ENCODE measurements at places on chromosomes 4 and X. TPM values are rescaled to one million over a fixed set of nuclear protein-coding genes. Genes with fewer than 3 reads are reported as not detected.
A peak's percentile ranks its signal among the peaks of the same experiment; 100 is the strongest.

- H3K27me3 ChIP-seq = no peaks in the 10 kb centered on the region
- peaks cover 4% of the 10 kb centered on the region for H3K4me1 ChIP-seq
- H3K36me3 ChIP-seq = no peaks in the 10 kb centered on the region
- no peak overlapping the region for H3K4me3 ChIP-seq
- no peak overlapping the region for H3K27ac ChIP-seq
Measured at GRCh38 chr4:123741906-123742305, 345.3 kb downstream of the SPRY1 start.

The AREG gene
- 4.9 TPM for total RNA-seq

- peaks cover 3% of the 10 kb centered on the region for H3K4me1 ChIP-seq
- DNase-seq = no peak
- H3K27me3 ChIP-seq = no peaks in the 10 kb centered on the region
- no peaks in the 10 kb centered on the region for H3K36me3 ChIP-seq
Measured at GRCh38 chrX:44891642-44892041, 18.7 kb downstream of the KDM6A start.

DNA sequence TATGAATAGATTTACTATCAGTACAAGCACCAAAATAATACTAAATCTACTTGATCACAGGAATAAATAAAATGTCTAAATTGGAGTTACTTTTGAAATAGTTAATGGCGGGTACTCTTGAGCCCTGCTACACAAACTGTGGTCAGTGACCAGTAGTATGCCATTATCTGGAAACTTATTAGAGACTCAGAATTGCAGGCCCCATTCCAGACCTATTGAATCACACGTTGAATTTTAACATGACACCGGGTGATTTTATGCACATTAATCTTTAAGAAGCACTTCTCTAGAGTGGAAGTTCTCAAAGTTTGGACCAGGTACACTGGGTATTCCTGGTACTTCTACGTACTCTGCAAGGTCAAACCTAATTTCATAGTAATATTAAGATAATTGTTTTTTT is 660.0 kb upstream of the POU3F4 start:
- no peak for DNase-seq
- no peaks in the 10 kb centered on the region for H3K4me1 ChIP-seq
- no peak overlapping the region for H3K27ac ChIP-seq
- no peaks in the 10 kb centered on the region for H3K36me3 ChIP-seq

The PAGE1 gene
- not detected for total RNA-seq

GRCh38 chr4:54318904-54319303 is 89.8 kb downstream of the PDGFRA start:
- DNase-seq = peak; percentile 9
- no peaks in the 10 kb centered on the region for H3K36me3 ChIP-seq
- no peak overlapping the region for H3K4me3 ChIP-seq
- H3K27ac ChIP-seq = no peak overlapping the region

GRCh38 chr4:22427675-22428074 is 88.2 kb downstream of the ADGRA3 start:
- DNase-seq = peak; percentile 12
- H3K4me3 ChIP-seq = no peak overlapping the region
- H3K4me1 ChIP-seq = no peaks in the 10 kb centered on the region
- no peaks in the 10 kb centered on the region for H3K27me3 ChIP-seq
- H3K27ac ChIP-seq = no peak overlapping the region
- peaks cover 8% of the 10 kb centered on the region for H3K36me3 ChIP-seq

The HS3ST1 gene
- 0.78 TPM for total RNA-seq

The BRS3 gene
- total RNA-seq = not detected

The POU4F2 gene
- not detected for total RNA-seq

The GLOD5 gene
- total RNA-seq = not detected

The SMIM9 gene
- not detected for total RNA-seq

The SH2D1A gene
- 0.52 TPM for total RNA-seq

- no peaks in the 10 kb centered on the region for H3K36me3 ChIP-seq
- no peaks in the 10 kb centered on the region for H3K4me1 ChIP-seq
- H3K27me3 ChIP-seq = no peaks in the 10 kb centered on the region
Measured at GRCh38 chr4:113302051-113302450, 252.6 kb downstream of the ANK2 start.

- no peaks in the 10 kb centered on the region for H3K27me3 ChIP-seq
- H3K4me1 ChIP-seq = no peaks in the 10 kb centered on the region
- H3K27ac ChIP-seq = no peak overlapping the region
- no peaks in the 10 kb centered on the region for H3K36me3 ChIP-seq
Measured at GRCh38 chr4:111814961-111815360, 330.3 kb upstream of the FAM241A start.

GRCh38 chr4:187608001-187608421 is 387.6 kb upstream of the ZFP42 start:
- DNase-seq = no peak
- no peaks in the 10 kb centered on the region for H3K36me3 ChIP-seq
- H3K4me3 ChIP-seq = no peak overlapping the region
- no peaks in the 10 kb centered on the region for H3K4me1 ChIP-seq

- no peaks in the 10 kb centered on the region for H3K36me3 ChIP-seq
- DNase-seq = no peak
- peaks cover 3% of the 10 kb centered on the region for H3K4me1 ChIP-seq
- H3K27me3 ChIP-seq = no peaks in the 10 kb centered on the region
Measured at GRCh38 chr4:189385098-189385497, 555.6 kb upstream of the FRG1 start.

The FAM9C gene
- total RNA-seq = not detected

The DDIT4L gene
- total RNA-seq = 1.0 TPM

The IDS gene
- total RNA-seq = 49.4 TPM

DNA sequence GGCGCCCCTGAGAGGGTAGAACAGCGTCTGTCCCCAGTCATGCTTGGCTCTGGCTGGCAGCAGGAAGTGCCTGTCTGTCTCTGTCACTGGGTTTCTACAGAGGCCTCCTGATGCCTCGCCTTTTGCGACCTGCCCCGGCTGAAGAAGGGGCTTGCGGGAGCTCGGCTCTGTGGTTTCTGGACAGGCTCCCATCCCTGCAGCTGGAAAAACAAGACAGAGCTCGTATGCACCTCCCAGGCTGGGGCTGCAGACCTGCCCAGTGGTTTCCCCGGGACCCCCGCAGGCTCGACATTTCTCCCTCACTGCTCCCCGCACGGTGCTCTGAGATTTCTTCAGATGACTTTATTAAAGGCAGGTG is 57.0 kb upstream of the SORCS2 start:
- no peak overlapping the region for H3K4me3 ChIP-seq
- DNase-seq = no peak
- no peak overlapping the region for H3K27ac ChIP-seq
- H3K27me3 ChIP-seq = no peaks in the 10 kb centered on the region
- H3K4me1 ChIP-seq = no peaks in the 10 kb centered on the region

The PLK4 gene
- 1.8 TPM for total RNA-seq

The TRO gene
- total RNA-seq = 24.1 TPM

The TMEM31 gene
- not detected for total RNA-seq

DNA sequence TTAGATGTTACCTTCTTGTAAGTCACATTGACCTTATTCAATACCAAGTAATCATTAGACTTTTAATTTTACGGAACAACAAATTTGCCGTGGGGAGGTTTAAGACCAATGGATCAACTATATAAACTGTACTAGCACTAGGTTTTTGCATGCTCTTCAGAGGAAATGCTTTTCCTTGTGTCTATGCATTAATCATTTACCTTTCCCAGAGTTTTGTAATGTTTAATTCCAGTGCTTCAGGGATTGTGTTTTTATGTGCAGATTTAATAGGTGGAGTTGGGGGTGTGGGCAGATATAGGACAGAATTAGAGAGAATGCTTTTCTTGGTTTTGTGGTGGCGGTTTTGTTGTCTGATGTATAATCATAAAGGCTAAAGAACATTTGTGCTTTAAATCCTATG is 76.0 kb upstream of the SMARCA5 start:
- no peak overlapping the region for H3K27ac ChIP-seq
- no peaks in the 10 kb centered on the region for H3K4me1 ChIP-seq
- H3K27me3 ChIP-seq = no peaks in the 10 kb centered on the region
